ENCODE measurements at places on chromosomes 13 and 19.

DNA sequence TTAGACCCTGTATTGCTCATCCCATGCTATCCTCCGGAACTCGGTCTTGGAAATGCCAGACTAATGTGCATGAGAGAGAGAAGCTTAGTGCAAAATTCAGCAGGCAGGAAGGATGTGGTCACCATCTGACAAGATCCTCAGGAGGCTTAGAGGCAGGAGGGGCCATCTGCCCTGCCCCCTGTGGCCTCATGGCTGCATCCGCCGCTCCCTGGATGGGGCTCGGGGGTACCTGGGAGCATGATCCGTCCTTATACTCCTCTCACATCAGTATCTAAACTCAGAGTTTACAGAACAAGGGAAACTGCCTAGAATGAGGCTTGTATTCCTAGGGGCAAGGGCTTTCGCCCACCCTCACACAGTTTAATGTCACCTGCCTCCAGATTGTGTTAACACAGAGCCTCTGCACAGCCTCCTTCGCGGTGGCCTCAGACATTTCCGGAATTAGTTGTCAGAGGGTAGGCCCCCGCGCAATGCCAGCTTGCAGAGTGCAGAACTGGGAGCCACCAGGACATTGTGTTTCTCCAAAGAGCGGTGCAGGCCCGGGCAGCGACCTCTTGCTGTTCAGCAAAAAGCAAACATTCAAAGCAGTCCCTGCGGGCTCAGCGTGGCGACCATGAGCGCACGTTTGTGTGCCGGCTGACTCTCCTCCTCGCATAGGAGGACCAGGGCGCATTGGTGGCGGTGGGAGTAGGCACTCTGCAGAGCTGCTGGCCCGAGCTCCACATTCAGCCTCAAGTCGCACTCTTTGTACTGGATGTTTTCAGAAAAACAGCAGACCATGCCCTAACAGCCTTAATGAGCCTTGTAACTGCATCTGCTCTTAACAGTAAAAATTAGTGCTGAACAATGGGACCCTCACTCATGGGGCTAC lies 39.1 kb downstream of the GPR12 start:
- DNase-seq = no peak

- DNase-seq = no peak
Measured at GRCh38 chr19:8806661-8807060, 25.4 kb downstream of the ZNF558 start.

DNA sequence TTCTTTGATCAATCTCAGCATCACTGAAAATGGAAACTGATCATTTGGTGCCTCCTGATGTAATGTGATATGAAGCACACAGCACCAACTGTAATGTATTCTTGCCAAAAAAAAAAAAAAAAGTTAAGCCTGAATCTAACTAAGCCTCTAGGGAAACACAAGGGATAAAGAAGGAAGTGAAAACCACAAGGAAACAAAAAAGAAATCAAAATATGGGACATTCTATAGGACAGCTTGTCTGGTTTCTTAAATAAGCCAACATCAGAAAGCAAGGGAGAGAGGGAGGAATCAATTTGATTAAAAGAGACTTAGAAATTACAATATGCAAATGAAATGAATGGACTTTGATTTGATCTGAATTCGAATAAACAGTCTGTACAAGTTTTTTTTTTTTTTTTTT lies 20.6 kb upstream of the METTL21C start:
- DNase-seq = no peak

DNA sequence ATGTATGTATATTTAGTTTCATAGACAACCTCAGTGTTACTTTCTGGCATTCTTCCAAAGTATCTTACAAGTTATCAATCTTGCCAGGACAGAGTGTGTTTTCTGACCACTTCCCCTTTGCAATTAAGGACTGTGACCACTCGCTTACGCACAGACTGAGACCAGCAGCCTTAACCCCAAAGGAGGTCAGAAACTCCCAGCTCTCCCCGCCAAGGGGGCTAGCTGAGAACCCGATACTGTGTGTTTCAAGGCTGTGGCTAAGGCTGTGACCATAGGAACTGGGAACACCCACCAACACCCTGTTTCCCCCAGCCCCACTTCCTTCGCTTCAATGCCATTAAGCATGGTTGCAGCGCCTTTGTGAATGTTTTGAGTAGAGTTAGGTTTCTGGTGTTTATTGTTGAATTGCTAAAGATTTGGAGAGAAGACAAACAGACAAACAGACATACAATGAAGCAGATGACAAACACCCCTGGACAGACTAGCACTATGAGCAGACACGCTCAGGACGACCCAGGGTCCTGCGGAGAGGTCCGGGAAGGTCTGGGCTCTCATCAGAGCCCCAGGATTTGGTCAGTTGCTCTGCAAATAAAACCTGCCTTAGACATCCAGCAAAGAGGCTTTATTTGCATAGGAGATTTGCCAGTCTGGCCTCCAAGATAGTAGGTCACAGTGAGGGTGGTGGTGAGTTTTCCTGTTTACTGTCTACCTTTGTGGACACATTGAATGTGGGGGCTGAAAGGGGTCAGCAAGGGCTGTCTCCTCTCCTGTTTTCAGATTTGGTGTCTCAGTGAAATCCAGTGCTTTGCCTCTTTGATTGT lies 25.0 kb upstream of the TNFSF11 start:
- DNase-seq = no peak

GRCh38 chr19:4539693-4540581 lies at the start of gene LRG1:
LRG1 (minus strand) TSS chr19:4540036; CDS start chr19:4540013, 23 bp downstream.
- no peak for DNase-seq
